ENCODE measurements at places on chromosomes 1 and 21. TPM values are rescaled to one million over a fixed set of nuclear protein-coding genes. Genes with fewer than 3 reads are reported as not detected.

The RIMS3 gene
- 1.1 TPM for polyA plus RNA-seq

DNA sequence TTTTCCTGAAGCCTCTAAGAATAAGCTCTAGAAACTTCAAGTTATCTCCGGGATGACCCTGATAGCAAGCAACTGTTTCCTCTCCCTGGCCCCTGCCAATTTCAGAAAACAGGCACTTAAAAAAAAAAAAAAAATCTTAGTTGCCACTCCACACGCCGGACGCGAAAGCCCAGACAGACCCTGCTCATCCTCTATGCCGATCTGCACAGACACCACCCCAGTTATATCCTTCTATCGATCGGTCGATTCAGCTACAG, 1.7 kb downstream of the ANP32E start:
- DNase-seq: no peak

DNA sequence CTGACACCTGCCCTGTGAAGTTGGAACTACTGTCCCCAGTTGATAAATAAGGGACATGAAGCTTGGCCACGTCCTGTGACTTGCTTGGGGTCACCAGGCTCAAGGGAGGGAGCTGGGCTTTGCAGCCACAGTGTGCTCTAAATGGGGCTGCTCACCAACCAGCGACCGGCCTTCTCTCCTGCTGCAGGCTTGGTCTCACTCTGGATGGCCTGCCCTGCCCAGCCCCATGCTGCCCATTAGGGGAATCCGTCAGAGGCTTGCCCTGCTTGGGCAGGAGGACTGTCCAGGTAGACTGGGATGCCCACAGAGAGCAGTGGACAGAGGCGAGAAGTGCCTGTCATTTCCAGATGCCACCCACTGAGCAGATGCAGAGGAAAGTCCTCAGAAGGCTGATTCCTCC, 1.2 kb upstream of the CENPS start:
- no peak for DNase-seq

The TCEANC2 gene
- polyA plus RNA-seq: 3.5 TPM

The PLPPR4 gene
- not detected for polyA plus RNA-seq

The ALPL gene
- polyA plus RNA-seq: not detected

- DNase-seq: no peak
Measured at GRCh38 chr1:23559136-23559984, at the start of gene ID3. ID3 (minus strand) TSS chr1:23559501; CDS start chr1:23559426, 75 bp downstream.

The TRIM17 gene
- 0.53 TPM for polyA plus RNA-seq

The GREM2 gene
- polyA plus RNA-seq: not detected

The RGS13 gene
- not detected for polyA plus RNA-seq

The ICOSLG gene
- polyA plus RNA-seq: 2.2 TPM

GRCh38 chr1:235657269-235657668, 7.7 kb upstream of the GNG4 start:
- DNase-seq: no peak

- DNase-seq: no peak
Measured at GRCh38 chr1:1250786-1251284, 4.3 kb upstream of the C1QTNF12 start.

GRCh38 chr1:223704921-223705878, 7.1 kb upstream of the CAPN2 start:
- no peak for DNase-seq

DNA sequence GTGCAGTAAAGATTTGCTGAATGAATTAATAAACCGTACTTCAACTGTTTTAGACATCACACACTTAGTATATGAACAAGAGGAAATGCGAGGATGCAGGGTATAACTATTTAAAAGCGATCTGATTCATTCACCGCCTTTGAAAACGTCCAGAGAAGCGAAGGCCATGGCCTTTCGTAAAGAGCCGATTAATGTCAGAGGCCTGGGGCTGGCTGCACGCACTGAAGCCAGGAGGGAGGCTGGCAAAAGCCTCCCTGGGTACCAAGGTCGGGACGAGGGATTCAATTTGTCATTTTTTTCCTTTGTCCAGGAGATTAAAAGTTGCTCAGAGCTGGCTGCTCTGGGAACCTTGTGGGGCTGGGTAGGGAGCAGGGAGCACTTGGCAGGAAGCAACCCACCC, 307.4 kb downstream of the NPHP4 start:
- DNase-seq: no peak

GRCh38 chr1:67953301-67953700, 97.1 kb downstream of the DIRAS3 start:
- no peak for DNase-seq

- DNase-seq: no peak
Measured at GRCh38 chr1:165600793-165601192, 30.2 kb upstream of the MGST3 start.

The GRHL3 gene
- polyA plus RNA-seq: 20.5 TPM

- DNase-seq: no peak
Measured at GRCh38 chr1:67898033-67898726, 64.9 kb upstream of the GNG12 start.

The SORT1 gene
- polyA plus RNA-seq: 2.8 TPM

DNA sequence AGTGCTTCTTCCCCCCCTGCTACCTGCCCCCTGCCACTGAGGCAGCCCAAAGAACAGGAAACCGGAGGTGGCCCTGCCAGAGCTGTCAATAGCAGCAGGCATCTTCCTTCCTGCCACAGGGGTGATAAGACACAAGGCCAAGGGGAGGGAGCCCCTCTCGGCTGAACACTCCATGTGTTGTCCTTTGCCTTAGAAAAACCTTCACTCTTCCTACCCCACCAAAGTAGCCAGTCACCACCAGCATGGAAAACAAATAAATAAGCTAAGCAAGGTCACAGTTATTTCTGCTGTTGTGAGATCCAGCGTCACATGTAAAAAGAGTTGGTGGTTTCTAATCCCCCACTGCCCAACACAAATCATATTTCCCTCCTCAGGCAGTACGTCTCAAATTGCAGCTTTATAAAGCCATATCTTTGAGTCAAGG, 104.8 kb upstream of the DPT start:
- DNase-seq: no peak

DNA sequence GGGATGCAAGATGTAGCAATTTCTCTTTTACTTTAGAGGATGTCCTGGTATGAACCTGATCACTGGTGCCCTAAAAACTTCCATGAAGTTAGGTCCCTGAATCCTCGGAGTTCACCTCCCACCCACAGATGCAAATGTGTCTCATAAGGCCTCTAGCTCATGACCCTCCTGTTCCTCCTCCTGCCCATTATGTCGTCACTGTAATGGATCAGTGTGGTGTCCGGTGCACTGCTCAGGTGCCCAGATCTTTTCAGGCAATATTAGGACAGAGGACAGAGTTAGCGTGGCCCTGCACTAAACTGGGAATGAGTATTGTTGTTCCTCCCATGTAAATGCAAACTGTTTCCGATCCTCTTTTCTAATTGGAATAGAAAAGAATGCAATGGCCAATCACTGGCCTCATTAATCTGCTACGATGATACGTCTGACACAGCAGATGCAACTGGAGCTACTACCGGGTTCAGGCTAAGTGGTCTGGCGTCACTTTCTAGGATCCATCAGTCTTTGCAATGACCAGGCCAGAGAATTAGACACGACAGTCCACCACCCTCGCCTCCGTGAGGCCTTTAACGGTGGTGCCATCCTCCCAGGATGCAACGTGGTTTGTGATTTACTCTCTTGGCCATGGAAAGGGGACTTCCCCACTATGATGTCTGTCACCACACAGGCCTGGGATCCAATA, 3.4 kb upstream of the COL6A2 start:
- DNase-seq: no peak

DNA sequence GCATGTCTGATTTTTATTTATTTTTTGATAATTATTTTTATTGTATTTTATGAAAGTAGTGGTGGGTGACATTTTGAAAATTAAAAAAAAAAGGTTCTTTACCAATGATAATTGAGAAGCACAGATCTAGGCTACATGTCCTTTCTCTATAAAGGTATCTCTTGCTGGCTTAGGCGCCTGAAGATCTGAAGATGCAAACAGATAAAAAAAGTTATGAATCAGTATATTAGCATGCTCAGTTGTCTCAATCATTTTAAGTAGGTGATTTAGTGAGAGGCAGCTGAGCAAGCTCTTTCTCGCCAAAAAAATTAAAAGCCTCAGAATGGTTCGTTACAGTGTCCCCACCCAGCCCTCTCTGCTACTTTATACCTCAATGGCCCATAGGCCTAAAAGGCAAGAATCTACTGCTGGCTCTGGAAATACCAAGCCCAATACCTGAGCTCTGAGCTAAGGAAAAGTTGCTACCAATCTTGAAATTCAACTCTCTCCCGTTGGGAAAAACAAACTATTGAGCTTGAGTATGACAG, 42.2 kb upstream of the DPT start:
- DNase-seq: no peak

The KRTAP12-2 gene
- not detected for polyA plus RNA-seq

DNA sequence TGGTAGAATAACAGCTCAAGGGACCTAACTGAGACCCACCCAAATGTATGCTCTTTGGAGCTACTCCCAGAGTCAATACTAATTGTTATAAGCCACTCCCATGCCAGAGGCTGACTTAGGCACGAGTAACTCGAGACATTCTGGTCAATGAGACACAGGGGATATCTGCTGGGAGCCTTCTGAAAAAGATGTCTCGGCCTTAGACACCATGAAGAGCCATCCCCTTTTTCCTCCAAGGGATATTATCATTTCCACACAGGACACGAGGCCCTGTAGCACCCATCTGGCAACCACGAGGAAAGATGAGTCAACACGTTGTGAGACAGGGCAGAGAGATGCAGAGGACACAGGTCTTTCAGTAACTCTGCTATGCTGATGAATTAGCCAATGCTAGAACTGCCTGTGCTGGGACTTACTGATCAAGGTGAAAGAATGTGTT, 30.7 kb downstream of the ITPKB start:
- DNase-seq: peak; percentile 50

DNA sequence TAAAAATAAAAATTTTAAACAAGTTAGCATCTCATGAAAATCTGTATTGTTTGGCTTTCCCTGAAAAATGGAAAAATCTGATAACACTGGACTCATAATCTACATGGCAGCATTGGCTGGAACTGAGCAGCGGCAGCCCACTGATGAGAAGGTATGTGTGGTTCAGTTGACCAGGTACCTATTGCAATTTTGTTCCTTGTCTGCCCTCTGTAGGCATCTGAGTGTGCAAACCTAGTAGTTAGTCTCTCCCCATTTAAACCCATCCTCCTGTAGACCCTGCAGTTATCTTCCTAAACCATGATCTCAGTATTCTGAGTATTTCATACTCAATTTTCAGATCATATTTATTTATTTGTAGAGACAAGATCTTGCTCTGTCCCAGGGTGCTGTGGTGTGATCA, 59.4 kb upstream of the SERBP1 start:
- DNase-seq: no peak

The AADACL3 gene
- not detected for polyA plus RNA-seq

The FAM43B gene
- 0.02 TPM for polyA plus RNA-seq

The FAM72C gene
- 1.4 TPM for polyA plus RNA-seq

DNA sequence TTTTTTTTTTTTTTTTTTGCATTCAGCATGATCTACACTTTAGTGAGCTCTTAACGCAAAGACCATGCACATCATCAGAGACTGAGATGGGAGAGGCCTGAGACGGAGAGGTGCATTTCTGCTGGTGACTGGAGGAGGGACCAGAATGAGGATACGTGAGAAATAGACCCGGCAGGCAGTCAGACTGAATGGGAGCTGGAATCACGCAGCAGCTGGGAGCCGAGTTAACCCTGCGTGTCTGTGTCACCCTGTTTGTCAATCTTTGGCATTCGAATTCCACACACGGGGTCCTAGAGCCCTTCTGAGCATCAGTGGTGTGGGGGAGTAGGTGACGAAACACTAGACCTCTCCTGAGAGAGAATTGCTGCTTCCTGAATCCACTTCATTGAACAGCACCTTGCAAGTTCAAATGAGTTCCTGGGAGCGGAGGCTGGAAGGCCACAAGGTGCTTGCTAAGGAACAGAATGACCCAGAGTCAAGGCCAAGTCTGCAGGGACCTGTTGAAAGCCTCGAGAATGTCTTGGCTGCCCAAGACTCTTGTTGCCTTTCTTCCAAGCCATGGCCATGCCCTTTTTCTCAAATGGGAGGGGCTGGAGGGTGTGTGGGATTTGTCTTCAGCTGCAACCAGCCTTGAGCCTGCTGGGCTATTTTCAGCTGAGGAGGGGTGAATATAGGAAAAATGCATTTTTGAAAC, 123.3 kb downstream of the CNIH3 start:
- DNase-seq: no peak

GRCh38 chr1:177790566-177790965, 179.3 kb downstream of the SEC16B start:
- DNase-seq: no peak

DNA sequence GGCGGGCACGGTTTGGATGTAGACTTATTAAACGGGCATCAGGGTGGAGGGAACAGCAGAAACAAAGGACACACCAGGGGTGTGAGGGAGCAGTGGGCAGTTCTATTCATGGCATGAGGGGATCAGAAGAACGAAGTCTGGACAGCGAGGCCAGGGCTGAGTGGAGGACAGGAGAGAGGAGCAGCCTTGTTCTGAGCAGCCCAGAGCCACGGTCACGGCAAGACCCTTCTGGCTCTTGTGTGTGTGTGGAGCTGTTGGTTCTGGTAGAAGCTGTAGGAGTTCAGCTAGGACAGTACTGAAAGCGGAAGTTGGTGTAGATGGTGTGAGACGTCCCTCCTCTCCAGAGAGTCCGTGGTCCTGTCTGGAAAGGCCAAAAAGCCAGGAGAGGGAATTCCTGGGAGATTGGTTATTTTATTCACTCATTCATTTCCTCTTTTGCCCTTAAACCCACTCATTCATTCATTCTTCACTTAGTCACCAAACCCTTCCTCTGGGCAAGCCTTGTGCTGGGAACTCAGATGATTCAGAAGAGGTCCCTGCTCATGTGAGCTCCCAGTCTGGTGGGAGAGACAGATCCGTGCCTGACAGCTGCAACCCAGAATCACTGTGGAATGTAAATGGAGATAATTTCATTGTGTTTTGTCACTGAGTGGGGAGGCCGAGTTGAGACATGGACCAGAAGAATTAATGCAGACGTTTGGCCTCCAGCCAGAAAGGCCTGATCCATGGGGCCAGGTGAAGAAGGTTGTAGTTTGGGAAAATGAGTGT, 4.1 kb upstream of the ACOT11 start:
- DNase-seq: peak; percentile 40

The PGBD5 gene
- 2.1 TPM for polyA plus RNA-seq

GRCh38 chr1:145885738-145886287, at the start of gene ANKRD35:
ANKRD35 (minus strand) TSS chr1:145885866; CDS start chr1:145885758, 108 bp downstream.
- DNase-seq: no peak

DNA sequence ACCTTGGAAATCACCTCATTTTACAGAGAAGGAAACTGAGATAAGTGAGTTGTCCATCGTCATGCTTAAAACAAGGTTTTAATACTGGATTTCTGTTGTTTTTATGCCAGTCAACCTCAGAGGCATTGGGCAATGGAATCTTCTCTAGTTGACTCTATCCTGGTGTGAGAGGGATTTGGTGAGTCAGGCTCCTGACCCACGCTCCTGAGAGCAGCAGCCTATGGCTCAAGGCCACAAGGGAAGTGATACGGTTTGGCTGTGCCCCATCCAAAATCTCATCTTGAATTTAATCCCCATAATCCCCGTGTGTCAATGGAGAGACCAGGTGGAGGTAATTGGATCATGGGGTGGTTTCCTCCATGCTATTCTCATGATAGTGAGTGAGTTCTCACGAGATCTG, 90.1 kb downstream of the TLR5 start:
- no peak for DNase-seq

All from keratinocyte (primary cell).